ENCODE measurements at places on chromosomes 1 and 21. TPM values are rescaled to one million over a fixed set of nuclear protein-coding genes. Genes with fewer than 3 reads are reported as not detected.

Gene AGRN
- total RNA-seq: 6.1 TPM

Gene PDZK1IP1
- total RNA-seq: not detected

Gene OTUD3
- 10.6 TPM for total RNA-seq

Gene SLC26A9
- total RNA-seq: not detected

Gene NUP210L
- total RNA-seq: 0.18 TPM

Gene COL24A1
- 0.15 TPM for total RNA-seq

Gene ERICH3
- 0.03 TPM for total RNA-seq
